ENCODE measurements at places on chromosomes 12 and 14. TPM values are rescaled to one million over a fixed set of nuclear protein-coding genes. Genes with fewer than 3 reads are reported as not detected.

DNA sequence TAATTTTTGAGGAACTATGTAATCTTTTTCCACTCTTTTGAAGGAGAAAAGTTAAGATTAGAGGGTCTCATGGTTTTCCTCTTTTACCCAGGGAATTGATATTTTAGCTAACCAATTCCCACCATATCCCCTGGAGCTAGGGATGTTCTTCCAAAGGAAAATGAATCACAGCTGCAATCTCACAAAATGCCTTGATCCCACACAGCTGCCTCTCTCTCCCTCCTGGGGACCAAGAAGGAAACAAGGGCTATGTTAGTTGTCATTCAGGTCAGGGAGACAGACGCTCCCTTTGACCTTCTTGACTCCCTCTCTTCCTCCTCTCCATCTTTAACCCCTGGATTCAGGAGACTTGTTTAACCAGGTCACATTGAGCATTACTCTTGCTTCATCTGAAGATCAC lies 9.5 kb downstream of the DCN start:
- H3K27ac ChIP-seq: no peak overlapping the region
- no peaks in the 10 kb centered on the region for H3K27me3 ChIP-seq
- H3K4me1 ChIP-seq: no peaks in the 10 kb centered on the region
- no peaks in the 10 kb centered on the region for H3K36me3 ChIP-seq
- H3K4me3 ChIP-seq: no peak overlapping the region
- no peak for DNase-seq

- no peaks in the 10 kb centered on the region for H3K36me3 ChIP-seq
- H3K4me3 ChIP-seq: no peak overlapping the region
- H3K27ac ChIP-seq: no peak overlapping the region
- DNase-seq: no peak
- no peaks in the 10 kb centered on the region for H3K27me3 ChIP-seq
Measured at GRCh38 chr12:88960213-88960878, 380.1 kb upstream of the KITLG start.

HOXC12 gene
- not detected for total RNA-seq

DNA sequence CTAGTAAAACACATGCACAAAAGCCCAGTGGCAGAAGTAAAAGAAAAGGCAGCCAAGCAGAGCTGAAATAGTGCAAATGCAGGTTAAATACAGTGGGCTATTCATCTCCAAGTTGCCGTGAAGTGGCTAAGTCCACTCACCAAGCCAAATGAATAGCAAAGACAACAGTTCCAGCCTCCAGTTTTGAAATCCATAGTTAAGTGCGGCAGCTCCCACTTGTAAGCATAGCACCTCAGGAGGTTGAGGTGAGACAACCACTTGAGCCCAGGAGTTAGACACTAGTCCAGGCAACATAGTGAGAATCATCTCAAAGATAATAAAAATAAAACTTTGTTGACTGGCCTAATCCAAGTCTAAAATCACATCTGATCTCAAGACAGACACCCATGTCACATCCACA lies 9.8 kb upstream of the PHLDA1 start:
- no peak for DNase-seq
- no peak overlapping the region for H3K27ac ChIP-seq
- H3K4me3 ChIP-seq: no peak overlapping the region
- H3K36me3 ChIP-seq: peaks cover 22% of the 10 kb centered on the region

LMNTD1 gene
- not detected for total RNA-seq

SINHCAF gene
- 45.7 TPM for total RNA-seq

CLEC14A gene
- 87.6 TPM for total RNA-seq

GRCh38 chr12:70451528-70451927 lies 85.4 kb downstream of the KCNMB4 start:
- H3K27ac ChIP-seq: no peak overlapping the region
- no peak overlapping the region for H3K4me3 ChIP-seq

DNA sequence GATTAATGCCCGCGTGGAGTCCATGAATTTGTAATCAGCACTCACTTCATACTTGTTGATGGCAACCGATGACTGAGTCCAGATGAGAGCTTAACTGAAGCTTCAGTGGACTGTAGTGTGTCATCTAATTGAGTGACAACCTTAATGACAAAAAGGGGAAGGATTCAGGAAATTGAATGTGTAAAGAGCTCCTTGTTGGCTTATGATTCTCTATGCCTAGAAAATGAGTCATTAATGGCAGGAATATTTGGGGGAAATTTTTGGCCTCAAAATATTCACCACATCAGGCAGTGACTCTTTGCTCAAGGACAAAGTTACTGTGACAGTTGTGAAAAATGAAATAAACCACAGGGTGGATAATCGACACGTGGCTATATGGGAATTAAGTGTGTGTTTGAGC lies 55.3 kb upstream of the STON2 start:
- DNase-seq: no peak
- peaks cover 5% of the 10 kb centered on the region for H3K4me1 ChIP-seq
- no peaks in the 10 kb centered on the region for H3K27me3 ChIP-seq
- H3K27ac ChIP-seq: no peak overlapping the region
- H3K36me3 ChIP-seq: no peaks in the 10 kb centered on the region
- H3K4me3 ChIP-seq: no peak overlapping the region

DNA sequence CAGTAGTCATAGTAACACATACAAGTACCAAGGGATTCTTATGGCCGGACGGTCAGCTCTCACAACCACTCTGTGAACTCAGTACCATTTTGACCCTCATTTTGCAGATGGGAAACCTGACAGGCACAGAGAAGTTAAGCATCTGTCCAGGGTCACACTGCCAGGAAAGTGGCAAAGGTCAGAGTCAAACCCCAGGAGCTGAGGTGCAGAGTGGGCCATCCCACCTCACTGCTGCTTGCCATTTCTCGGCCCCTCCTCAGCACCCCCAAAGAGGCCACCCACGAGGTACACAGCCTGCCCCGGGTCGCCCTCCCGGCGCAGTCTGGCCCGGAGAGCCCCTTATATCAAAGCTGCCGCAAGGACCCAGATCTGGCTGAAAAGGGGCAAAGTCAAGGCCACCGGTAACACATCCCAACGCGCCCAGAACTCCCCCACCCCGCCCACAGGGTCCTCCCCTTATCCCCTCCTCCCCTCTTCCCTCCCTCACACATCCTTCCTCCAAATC lies 1.7 kb downstream of the NCOR2 start:
- peak overlapping the region; percentile 99 for H3K4me3 ChIP-seq
- no peaks in the 10 kb centered on the region for H3K36me3 ChIP-seq
- no peaks in the 10 kb centered on the region for H3K27me3 ChIP-seq
- no peak for DNase-seq
- peak overlapping the region; percentile 95 for H3K27ac ChIP-seq

DNA sequence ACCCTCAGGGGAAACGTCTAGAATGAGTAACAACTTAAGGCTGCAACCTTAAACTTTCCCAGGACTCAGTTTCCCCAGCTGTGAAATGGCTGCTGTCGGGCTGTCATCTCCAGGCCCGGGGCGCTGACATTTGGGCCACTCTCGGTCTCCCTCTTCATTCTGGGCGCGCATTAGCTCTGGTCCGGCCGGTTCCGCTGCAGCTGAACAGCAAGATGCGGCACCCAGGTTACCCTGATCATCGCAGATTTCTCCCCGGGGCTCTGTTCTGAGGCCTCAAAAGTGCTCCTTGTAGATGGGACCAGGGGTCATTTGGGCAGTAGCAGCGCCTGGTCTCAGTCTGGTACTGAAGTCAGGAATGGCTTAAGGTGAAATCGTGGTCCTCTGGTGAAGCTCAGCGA lies 890 bp upstream of the BCL7A start:
- peaks cover 14% of the 10 kb centered on the region for H3K4me1 ChIP-seq
- peak overlapping the region; percentile 58 for H3K27ac ChIP-seq
- no peak for DNase-seq
- H3K4me3 ChIP-seq: peak overlapping the region; percentile 63
- no peaks in the 10 kb centered on the region for H3K27me3 ChIP-seq

OAS2 gene
- total RNA-seq: 57.7 TPM

SERPINA6 gene
- total RNA-seq: not detected
